WTC11 (cell line): ENCODE measurements at places on chromosomes 11 and 22.

DNA sequence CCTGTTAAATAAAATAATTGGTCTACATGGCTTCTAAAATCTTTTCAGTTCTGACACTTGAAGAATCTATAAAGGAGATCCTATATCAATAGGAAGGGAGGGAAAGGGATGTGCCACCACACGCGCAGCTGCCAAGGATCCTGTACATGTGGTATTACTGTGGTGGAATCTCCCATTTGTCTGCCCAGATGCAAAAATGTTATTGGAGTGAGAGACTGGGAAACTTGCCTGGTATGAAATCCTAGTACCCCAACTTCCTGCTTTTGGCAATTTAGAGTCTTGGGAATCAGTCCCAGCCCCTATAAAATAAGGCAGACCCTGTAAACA lies 81.9 kb upstream of the PICALM start:
- peaks cover 3% of the 10 kb centered on the region for H3K27me3 ChIP-seq
- H3K36me3 ChIP-seq: no peaks in the 10 kb centered on the region
- no peak for DNase-seq
- peaks cover 17% of the 10 kb centered on the region for H3K4me1 ChIP-seq

DNA sequence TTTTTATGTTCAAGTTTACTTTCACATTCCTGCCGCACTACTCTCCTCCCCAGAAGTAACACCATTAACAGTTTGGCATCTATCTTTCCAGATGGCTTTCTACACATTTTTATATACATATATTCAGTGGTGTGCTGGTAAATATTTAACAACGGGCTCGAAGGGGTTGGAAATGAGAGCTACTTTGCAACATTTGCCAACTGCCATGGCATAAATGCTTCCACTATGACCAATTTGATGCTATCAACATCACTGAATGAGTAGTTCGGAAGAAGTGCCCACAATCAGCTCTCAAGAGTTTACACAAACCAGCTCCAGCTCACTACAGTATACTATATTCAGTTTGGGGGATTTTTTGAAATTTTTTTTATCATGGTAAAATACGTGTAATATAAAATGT lies 55.2 kb downstream of the RELT start:
- DNase-seq: no peak
- no peaks in the 10 kb centered on the region for H3K36me3 ChIP-seq
- no peak overlapping the region for H3K4me3 ChIP-seq
- peaks cover 8% of the 10 kb centered on the region for H3K4me1 ChIP-seq
- H3K27ac ChIP-seq: no peak overlapping the region

DNA sequence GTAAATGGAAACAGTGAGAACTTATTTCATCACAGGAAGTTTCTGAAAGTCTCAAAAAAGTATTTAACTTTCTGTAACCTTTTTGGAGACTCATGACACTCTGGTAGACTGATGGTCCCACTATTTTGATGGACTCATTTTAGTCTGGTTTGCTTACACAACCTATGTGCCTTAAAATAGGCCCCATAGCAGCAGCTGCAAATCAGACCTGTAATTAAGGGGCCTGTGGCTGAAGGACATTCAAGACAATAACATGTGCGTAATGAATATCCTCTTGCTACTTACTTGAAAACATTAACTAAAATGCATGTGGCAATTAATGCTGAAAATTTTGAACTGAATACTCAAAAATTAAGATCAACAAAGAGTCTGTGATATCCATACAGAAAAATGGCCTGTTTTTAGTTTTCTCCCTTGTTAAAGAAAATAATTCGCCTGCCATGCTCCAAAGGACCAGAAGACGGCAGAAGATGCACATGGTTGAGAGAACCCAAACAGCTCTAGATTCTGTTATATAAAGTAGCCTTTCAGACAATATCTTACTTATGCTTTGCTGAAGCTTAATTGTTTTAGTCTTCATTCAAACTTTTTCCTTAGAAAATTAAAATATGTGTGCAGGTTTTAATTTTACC lies 568.5 kb downstream of the KCNA4 start:
- H3K4me3 ChIP-seq: no peak overlapping the region
- H3K36me3 ChIP-seq: no peaks in the 10 kb centered on the region
- peaks cover 7% of the 10 kb centered on the region; the same call in 1 of the 2 replicates for H3K27me3 ChIP-seq
- peak; percentile 13 for DNase-seq

DNA sequence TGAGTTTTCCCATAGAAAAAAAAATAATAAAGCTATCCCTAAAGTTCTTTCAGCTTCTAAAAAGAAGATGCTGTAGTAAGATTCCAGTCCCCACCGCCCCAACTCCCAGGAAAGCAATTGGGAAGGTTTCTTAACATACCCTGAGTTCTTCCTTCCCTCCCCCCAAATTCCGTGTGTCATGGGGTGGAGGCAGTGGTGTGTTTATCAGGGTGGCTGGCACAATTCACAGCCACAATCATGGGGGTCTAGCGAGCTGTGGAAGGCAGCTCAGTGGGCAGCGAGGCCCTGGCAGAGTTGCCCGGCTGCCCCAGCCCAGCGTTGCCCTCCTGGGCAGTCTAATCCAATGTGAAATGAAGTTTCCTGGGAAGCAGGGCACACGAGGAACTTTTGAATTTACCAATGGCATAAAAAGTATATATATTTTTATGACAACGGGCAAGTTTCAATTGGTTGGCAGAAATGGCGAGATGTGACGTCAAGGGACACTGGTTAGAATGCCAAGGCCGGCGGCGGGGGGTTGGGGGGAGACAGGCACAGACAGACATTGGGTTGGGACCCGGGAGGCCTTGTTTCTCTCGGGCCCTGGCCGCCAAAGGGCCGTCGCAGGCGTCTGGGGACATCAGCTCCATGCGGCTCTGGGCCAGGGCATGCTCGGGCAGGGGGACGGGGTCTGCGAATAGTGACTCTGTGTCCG lies 80.7 kb upstream of the PPARA start:
- peaks cover 14% of the 10 kb centered on the region for H3K4me1 ChIP-seq
- H3K27ac ChIP-seq: no peak overlapping the region
- H3K4me3 ChIP-seq: peak overlapping the region; percentile 61

- no peaks in the 10 kb centered on the region for H3K27me3 ChIP-seq
- H3K36me3 ChIP-seq: peaks cover 21% of the 10 kb centered on the region
- no peak overlapping the region for H3K4me3 ChIP-seq
- no peak overlapping the region for H3K27ac ChIP-seq
- peak; percentile 63 for DNase-seq
These were observed 117.4 kb upstream of the BID start for GRCh38 chr22:17891481-17892167.

DNA sequence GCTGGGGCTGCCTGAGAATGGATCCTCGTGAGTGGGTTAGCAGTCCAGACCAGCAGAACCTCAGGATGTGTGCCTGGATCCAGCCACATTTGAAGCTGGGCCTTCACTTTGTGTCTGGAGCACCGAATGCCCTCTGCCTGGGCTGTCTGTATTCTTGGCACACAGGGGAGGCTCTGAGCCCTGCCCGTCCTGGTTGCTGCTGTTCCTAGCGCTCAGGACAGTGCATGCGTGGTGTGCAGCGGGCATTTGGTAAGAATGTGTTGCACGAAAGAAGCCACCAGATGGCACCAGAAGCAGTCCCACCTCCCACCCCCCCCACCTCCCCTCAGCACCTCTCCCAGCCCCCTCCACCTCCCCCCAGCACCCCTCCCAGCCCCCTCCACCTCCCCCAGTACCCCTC lies 4.1 kb upstream of the MAPK11 start:
- H3K27me3 ChIP-seq: peaks cover 23% of the 10 kb centered on the region
- H3K27ac ChIP-seq: no peak overlapping the region
- H3K4me1 ChIP-seq: no peaks in the 10 kb centered on the region
- no peak overlapping the region for H3K4me3 ChIP-seq
- no peak for DNase-seq

GRCh38 chr11:86116386-86116726 lies 47.5 kb upstream of the PICALM start:
- H3K27me3 ChIP-seq: no peaks in the 10 kb centered on the region
- no peaks in the 10 kb centered on the region for H3K4me1 ChIP-seq

DNA sequence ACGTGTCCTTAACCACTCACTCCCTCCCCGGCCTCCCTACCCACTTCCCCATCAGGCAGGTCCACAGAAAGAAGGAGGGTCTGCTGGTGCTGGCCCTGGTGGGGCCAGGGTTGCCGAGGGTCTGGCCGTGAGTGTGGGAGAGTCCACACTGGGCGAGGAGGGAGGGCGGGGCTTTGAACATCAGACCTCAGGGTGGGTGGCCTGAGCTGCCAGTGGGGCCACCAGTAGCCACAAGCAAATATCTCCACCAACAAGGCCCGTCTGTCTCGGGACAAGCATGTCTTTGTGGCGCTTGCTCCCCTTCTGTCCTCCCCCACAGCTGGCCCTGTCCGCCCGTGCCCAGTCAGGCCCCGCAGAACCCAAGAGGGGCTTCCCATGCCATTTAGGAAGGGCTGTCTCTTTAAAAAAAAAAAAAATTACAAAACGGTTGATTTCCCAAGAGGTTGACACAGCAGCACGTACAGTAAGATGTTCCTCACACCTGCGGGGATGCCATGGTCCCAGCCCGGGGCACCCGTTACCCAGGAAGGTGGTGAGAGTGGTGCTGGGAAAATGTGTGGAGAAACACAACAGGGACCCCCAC lies 17.7 kb upstream of the TALDO1 start:
- 0 out of 2 replicates have a peak overlapping the region, but pooled peaks have one; percentile 32 for H3K27ac ChIP-seq
- DNase-seq: no peak
- peaks cover 3% of the 10 kb centered on the region; the same call in 1 of the 2 replicates for H3K36me3 ChIP-seq
- no peak overlapping the region for H3K4me3 ChIP-seq
- H3K27me3 ChIP-seq: peaks cover 8% of the 10 kb centered on the region

- H3K36me3 ChIP-seq: no peaks in the 10 kb centered on the region
- H3K4me3 ChIP-seq: no peak overlapping the region
- H3K27ac ChIP-seq: no peak overlapping the region
- no peaks in the 10 kb centered on the region for H3K27me3 ChIP-seq
These were observed 30.6 kb upstream of the TMPRSS4 start for GRCh38 chr11:118046051-118046963.

DNA sequence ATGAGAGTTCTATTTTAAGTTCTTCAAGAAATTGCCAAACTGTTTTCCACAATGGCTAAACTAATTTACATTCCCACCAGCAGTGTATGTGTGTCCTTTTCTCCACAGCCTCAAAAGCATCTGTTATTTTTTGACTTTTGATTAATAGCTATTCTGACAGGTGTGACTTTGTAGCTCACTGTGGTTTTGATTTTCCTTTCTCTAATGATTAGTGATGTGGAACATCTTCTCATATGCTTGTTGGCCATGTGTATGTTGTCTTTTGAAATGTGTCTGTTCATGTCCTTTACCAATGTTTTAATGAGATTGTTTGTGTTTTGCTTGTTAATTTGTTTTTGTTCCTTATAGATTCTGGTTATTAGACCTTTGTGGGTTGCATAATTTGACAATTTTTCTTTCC lies 18.0 kb upstream of the RAB38 start:
- no peak for DNase-seq
- H3K36me3 ChIP-seq: peaks cover 23% of the 10 kb centered on the region
- no peaks in the 10 kb centered on the region for H3K27me3 ChIP-seq
- H3K4me1 ChIP-seq: no peaks in the 10 kb centered on the region
- H3K4me3 ChIP-seq: no peak overlapping the region
- H3K27ac ChIP-seq: no peak overlapping the region

GRCh38 chr11:2303627-2304505 lies 2.1 kb downstream of the TSPAN32 start:
- DNase-seq: no peak
- H3K4me3 ChIP-seq: no peak overlapping the region
- H3K4me1 ChIP-seq: peaks cover 4% of the 10 kb centered on the region
- no peaks in the 10 kb centered on the region for H3K27me3 ChIP-seq

DNA sequence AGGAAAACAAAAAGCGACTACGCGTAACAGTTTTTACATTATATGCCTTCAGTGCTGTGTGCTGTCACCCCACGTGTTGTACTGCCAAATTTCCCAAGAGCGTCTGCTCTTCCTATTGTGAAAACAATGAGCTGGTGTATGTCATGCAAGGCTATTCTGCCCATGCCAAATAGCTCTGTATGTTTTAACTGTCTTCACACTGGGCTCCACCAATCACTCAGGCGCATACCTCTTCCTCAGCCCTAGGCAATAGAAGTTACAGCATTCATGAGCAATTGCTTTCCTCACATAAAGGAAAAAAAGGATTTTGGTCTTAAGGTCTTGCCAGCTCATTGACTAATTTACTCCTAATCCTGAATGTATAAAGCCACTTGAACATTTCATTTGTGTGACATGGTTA lies 606.8 kb downstream of the NTM start:
- no peak for DNase-seq
- H3K4me3 ChIP-seq: peak overlapping the region; percentile 38
- no peaks in the 10 kb centered on the region for H3K27me3 ChIP-seq
- H3K4me1 ChIP-seq: peaks cover 69% of the 10 kb centered on the region
- peak overlapping the region; percentile 91 for H3K27ac ChIP-seq

GRCh38 chr11:112485280-112485679 lies 224.6 kb upstream of the PLET1 start:
- no peak for DNase-seq
- peaks cover 6% of the 10 kb centered on the region for H3K27me3 ChIP-seq
- no peaks in the 10 kb centered on the region for H3K36me3 ChIP-seq
- no peak overlapping the region for H3K4me3 ChIP-seq

DNA sequence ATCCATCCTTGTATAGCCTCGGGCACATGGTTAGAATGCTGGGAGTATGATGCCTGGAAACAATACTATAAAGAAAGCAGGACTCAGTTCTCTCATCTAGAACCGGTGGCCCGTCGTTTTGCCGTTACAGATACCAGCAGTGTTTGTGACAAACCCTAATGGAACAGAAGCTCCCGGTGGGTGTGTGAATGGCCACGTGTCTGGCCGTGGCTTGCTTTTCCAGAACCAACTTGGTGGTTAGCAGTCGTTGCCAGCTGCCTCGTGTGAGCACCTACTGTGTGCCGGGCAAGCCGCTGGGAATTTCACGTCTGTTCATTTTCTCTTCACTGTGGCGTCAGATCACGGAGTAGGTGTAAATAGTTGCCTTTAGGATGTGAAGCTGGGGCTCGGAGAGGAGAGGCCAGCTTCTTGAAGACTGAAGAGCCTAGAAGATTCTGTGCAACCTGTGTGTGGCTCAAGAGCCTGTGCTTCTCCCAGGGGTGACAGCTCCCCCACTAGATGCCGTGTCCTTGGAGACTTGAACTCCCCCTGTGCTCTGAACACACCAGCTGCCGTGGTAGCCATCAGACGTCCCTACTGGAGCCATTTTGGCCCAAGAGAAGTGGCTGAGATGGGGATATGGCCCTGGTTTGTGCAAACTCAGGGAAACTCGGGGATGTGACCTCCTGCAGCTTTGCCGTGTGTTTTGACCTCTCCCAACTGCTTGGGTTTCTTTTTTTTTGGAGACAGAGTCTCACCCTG lies 57.5 kb upstream of the PPARA start:
- H3K36me3 ChIP-seq: no peaks in the 10 kb centered on the region
- no peak for DNase-seq
- H3K4me3 ChIP-seq: no peak overlapping the region
- H3K27me3 ChIP-seq: no peaks in the 10 kb centered on the region
- no peak overlapping the region; the same call in 1 of the 2 replicates for H3K27ac ChIP-seq

GRCh38 chr11:48138222-48138621 lies 78.4 kb upstream of the OR4B1 start:
- no peaks in the 10 kb centered on the region for H3K27me3 ChIP-seq
- DNase-seq: no peak
- H3K4me1 ChIP-seq: peaks cover 6% of the 10 kb centered on the region; the same call in 1 of the 2 replicates
- H3K27ac ChIP-seq: no peak overlapping the region
- H3K4me3 ChIP-seq: no peak overlapping the region

GRCh38 chr22:43164636-43165035 lies 13.3 kb downstream of the TSPO start:
- H3K4me3 ChIP-seq: no peak overlapping the region
- DNase-seq: no peak
- no peaks in the 10 kb centered on the region for H3K27me3 ChIP-seq
- H3K4me1 ChIP-seq: no peaks in the 10 kb centered on the region
- peaks cover 11% of the 10 kb centered on the region for H3K36me3 ChIP-seq
